ENCODE measurements at places on chromosomes 6 and 20.

- DNase-seq, result no peak
These were observed 7.7 kb upstream of the HTR1B start for GRCh38 chr6:77470983-77471382.

- no peak for DNase-seq
These were observed 43.7 kb upstream of the BPIFA2 start for GRCh38 chr20:33124261-33124660.

GRCh38 chr6:149983145-149983544, 19.4 kb downstream of the ULBP1 start:
- no peak for DNase-seq

- no peak for DNase-seq
These were observed 120.9 kb downstream of the SYCP2 start for GRCh38 chr20:59812286-59813125.

DNA sequence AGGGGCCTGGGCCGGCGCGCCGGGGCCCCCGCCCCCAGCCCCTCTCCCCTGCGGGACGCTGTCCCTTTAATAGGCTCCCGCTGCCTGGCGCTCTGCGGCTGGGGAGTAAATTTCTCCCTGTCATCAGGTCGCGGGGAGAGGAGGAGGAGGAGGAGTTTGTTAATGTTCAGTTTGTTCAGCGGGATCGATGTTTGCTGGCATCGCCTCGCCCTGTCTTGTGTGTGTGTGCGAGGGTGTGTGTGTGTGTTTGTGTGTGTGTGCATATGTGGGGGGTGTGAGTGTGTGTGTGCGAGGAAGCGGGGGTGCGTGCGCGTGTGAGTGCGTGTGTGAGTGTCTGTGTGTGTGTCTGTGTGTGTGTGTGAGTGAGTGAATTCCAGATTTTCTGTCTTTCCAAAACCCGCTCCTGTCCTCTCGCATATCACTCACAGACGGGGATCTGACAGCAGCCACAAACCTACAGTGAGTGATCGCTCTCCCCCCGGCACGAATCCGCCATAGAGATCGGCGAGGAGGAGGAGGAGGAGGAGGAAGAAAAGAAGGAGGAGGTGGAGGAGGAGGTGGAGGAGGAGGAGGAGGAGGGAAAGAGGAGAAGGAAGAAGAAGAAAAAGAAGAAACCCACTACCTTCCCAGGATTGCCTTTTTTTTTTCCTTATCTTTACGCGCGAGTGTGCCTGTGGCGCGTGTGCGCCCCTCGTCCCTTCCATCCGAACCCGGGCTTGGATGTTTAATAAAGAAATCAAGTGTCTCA, at the start of gene TSHZ2:
Gene TSHZ2 (plus strand): TSS at position 169 of the 748 bp plus-strand sequence. CDS start 936 bp downstream, outside the sequence.
- DNase-seq, result no peak

GRCh38 chr6:109507490-109508072, 24.6 kb upstream of the ZBTB24 start:
- DNase-seq, result no peak

GRCh38 chr6:159904497-159904911, 13.7 kb downstream of the MAS1 start:
- DNase-seq, result no peak

- DNase-seq, result no peak
These were observed 13.7 kb downstream of the TBXT start for GRCh38 chr6:166153966-166154365.
